ENCODE measurements at places on chromosomes 5 and 9.

DNA sequence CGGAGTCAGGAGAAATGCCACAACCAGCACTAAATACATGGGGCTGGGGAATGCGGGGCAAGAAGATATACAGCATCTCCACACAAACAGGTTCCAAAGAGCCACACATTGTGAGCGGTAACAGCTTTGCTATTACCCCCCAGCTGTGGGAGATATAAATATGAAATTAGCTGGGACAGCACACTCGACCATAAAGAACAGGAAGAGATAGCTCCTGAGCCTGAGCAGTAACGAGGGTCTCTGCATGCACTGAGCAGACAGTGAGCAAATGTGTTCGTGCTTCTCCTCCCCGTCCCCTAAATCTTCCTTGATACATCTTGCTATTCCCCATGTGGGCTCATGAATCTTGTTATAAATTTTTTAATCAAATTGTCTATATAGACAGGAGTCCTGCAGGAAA is 53.1 kb downstream of the ADAMTS2 start:
- no peak for DNase-seq

- no peak for DNase-seq
These were observed 1040.3 kb downstream of the TLE1 start for GRCh38 chr9:80649001-80649420.

DNA sequence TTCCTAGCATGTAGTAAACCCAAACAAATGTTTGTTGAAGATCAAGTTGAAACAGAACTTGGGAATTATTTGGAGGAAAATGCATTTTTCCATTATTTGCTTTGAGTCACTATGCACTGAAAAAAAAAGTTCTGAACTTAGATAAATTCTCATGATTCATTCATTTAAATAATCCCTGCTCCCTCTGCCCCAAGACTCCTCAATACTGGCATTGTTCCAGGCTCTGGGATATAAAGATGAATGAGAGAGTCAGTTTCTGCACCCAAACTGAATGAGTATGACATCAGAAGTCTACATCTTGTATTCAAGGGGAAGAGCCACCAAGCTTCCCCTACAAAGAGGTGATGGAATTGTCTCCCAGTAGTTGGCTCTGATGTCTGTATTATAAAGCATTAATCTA is 123.9 kb downstream of the SEC61B start:
- DNase-seq = no peak

GRCh38 chr9:6328103-6328502 is at the start of gene TPD52L3:
Gene TPD52L3 (plus strand): TSS chr9:6328375. CDS start chr9:6328596, 221 bp downstream.
- DNase-seq = no peak

DNA sequence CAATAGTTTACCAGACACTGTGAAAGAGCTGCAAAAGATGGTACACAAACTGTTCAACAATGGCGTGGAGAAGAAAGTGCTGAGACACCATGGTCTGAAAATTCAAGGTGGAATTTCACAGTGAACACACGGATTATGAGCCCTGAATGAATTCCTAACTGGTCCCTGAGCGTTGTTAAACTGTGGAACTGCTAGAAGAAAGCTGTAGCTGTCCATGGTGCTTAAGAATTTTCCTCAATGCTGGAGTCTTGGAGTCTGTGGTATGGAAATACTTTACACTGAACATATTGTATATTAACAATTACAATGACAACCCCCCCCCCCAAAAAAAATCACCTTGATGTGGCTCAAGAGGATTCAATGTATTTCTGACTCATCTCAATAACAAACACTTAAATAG is 68.5 kb downstream of the SLC24A2 start:
- DNase-seq = no peak

DNA sequence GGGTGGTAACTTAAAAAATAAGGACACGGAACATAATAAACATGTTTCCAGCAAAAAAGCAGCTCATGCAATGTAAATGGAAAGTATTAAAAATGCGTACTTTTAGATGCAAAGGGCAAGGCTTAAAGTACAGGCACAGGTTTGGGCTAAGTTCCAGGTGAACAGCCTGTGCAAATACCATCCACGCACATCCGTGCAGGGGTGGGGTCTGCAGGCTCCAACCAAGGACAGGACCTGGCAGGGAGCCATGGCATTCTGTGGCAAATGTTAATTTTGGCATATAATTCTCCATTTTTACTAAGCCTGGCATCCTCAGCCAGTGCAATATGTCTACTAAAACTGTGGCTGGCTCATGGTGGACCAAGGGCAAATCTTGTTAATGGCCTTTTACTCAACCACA is 365.8 kb upstream of the DAP start:
- DNase-seq = no peak

GRCh38 chr5:107470295-107470582 is 200.5 kb downstream of the EFNA5 start:
- DNase-seq = no peak

DNA sequence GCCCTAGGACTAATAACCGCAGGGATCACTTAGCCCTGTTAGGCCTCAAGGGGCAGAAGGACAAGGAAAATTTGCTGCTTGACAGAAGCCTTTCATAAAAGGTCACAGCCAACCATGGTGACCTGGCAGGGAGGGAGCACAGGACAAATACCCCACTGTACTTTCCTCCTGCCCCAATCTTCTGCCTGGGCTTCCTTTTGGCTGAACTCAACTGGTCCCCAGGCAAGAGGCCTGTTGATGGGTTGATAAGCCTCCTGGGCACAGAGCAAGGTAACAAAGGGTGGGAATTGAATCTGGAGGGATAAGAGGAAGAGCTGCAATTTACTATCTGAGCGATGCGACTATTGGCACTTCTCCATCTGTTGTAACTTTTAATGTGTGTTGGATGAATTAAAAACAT is 392.9 kb downstream of the RASEF start:
- DNase-seq = no peak

- DNase-seq = no peak
These were observed 821.0 kb downstream of the PRELID2 start for GRCh38 chr5:145014109-145014508.

DNA sequence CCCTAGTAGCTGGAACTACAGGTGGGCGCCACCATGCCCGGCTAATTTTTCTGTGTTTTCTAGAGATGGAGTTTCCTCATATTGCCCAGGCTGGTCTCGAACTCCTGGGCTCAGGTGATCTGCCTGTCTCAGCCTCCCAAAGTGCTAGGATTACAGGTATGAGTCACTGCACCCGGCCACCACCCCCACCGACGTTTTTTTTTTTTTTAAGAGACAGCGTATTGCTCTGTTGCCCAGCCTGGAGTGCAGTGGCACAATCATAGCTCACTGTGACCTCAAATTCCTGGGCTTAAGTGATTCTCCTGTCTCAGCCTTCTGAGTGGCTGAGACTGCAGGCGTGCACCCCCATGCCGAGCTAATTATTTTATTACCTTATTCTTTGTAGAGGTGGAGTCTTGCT is 38.2 kb downstream of the WDR70 start:
- no peak for DNase-seq

GRCh38 chr5:88951457-88951856 is 68.5 kb upstream of the MEF2C start:
- DNase-seq = no peak

DNA sequence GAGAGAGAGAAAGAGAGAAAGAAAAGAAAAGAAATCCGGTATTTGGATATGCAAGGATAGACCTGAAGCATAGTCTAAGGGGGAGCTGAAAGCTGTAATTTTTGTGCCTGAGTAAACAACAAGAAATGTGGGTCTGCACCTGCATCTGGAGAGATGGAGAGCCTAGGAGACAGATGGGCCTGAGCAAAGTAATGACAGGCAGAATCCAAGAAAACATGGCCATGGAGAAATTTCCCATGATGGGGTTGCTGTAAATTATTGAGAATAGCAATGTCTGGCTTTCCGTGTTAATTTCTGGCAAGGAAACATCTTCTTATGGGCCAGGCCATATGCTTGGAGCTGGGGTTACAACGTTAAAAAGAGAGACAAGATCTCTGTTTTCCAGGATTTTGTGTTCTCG is 40.2 kb downstream of the YIPF5 start:
- no peak for DNase-seq

GRCh38 chr9:114696814-114697544 is 15.0 kb upstream of the TEX48 start:
- DNase-seq = no peak

GRCh38 chr9:135330307-135330631 is 149.3 kb upstream of the PPP1R26 start:
- no peak for DNase-seq

DNA sequence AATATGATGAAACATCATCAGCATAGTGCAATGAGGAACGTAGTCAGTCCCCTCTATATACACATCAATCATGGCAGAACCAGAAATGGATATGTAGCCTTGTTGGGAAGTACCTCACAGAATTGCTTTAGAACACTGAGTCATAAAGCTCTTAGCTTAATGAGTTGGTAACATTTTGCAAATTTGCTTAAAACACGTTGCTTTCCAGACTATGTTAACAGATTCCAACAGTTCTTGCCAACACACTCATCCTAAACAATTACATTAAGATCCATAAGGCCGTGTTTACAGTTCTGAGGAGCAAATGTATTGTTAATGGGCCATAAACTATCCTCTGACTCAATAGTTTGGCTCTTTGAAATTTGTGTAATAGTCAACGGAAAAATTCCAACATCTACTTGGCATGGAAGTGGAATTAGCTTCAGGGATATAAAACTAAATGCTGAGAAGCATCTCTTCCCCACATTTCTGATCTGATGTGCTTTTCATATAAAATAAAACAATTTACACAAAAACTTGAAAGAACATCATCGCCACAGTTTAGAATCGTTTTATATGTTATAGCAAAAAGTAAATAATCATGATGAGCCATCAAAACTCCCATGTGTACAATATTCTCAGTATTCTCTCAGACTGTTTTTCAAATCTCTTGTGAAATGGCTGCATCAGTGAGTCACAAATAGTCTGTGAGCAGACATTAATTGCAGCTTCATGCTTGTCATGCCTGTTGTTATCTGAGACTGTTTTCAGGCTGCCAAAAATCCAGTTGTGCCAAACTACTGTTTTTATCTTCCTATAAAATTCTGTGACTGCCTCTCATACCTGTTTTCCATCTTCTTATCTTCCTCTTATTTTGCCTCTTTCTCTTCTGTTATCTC is 291.9 kb downstream of the COX7C start:
- no peak for DNase-seq

- DNase-seq = no peak
These were observed 45.2 kb downstream of the HSD17B3 start for GRCh38 chr9:96256800-96257199.

- DNase-seq = peak; percentile 77
These were observed 319.2 kb downstream of the GADD45G start for GRCh38 chr9:89923961-89924504.

DNA sequence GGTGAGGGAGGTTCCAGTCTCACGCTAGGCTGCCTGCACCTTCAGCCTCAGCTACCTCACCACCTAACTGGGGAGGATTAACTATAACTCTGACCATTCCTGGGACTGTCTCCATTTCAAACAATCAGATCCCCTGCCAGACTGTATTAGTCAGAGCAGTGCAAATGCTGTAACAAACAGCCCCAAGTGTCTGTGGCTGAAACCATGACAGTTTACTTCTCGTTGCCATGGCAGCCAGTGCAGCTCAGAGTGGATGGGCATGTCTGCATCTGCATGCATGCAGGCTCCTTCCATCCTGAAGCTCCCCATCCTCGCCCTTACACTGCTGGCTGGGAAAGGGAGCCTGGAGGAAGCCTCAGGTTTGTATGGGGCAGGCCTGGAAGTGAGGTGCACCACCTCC is 86.7 kb downstream of the KCNIP1 start:
- no peak for DNase-seq

All from stimulated activated CD4-positive, alpha-beta T cell treated with anti-CD3 and anti-CD28 coated beads, TNF-alpha, amount 100 ng/mL, for 48 hours (primary cell).